ENCODE measurements at places on chromosomes 2 and 18.

DNA sequence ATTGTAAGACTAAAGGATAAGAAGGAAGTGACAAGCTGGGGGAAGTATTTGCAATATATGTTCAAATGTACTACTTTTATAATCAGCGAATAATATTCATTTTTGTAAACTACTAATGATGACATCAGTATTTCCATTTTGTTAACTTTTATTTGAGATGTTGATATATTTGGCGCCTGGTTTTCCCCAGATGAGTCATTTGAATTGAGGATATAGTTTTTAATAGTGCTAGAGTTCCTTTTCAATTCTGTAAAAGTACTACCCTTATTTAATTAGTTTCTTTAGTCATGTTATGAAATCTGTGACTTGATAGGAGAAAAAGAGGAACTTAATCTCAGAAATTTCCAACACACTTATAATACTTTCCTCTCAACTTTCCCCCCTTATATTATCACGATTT, 495.3 kb downstream of the IRS1 start:
- DNase-seq, result no peak

DNA sequence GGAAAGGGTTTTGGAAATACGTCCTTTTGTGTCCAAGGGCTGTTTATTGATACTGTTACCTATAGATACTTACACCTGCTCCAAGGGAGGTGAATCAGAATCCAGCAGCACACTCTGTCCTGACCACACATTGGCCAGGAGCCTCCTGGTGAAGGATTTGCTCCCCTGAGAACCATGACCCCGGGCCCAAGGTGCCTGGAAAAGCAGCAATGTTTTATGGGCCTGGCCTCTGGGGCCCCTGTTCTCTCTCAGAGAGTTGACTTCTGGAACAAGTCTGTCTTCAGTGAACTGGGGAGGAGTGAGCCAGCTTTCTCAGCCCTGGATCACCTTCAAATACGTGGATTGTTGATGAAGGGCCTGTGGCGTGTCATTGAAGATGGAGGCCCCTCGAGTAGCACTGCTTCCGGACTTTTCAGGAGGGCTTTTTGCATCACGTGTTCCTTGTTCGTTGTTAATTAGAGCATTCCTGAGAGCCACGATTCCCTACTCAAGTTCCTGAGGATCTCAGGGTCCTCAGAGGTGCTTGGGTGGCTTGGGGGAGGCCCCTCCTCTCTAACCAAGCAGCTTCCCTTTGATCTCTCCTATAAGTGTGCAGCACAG, 78.5 kb upstream of the RPL31 start:
- no peak for DNase-seq

DNA sequence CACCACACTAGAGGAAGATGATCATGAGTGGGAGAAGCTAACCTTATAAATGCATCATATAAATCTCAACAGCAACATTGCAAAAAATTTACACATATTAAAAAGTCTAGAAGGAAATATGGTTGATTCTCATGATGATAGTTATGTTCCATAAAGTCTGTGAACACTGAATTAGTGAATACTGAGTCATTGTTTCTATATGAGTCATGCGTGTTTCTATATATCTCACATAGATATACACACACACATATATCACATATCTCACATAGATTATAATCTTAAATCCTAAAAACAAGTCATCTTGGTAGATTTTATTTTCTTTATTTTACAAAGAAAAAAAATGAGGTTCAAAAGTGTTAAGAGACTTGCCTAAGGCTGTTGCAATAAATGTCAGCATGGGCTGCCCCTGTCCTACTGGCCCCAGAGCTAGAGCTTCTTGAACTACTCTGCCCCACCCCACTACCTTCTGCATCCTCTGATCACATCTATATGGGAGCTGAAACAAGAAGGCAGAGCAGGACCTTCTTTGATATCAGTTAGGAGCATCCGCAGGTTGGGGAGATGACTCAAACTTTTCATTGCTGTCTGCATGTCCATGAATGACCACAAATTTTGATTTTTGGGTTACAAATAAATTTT, 81.8 kb upstream of the ADAM23 start:
- DNase-seq, result no peak

- no peak for DNase-seq
Measured at GRCh38 chr2:217475791-217476190, 527.0 kb downstream of the TNS1 start.

DNA sequence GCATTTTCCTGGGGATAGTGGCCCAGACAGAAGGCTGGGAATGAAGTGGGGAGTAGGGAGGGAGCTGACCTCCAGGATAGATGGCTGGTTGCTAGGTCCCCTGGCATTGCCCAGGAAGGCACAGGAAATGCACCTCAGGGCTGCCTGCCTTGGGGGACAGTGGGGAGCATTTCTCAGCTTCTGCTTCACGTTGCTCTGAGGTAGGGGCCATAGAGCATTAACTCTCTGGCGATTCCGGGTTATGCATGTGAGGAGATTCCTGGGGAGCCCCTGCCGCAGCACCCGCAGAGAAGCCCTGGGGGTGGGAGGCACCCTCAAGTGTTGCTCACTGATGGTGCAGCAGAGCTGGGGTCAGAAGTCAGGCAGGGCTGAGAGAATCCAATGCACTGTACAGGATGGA, 256.5 kb downstream of the CYP26B1 start:
- DNase-seq, result no peak

- DNase-seq, result no peak
Measured at GRCh38 chr18:68431111-68431921, 283.6 kb downstream of the TMX3 start.

DNA sequence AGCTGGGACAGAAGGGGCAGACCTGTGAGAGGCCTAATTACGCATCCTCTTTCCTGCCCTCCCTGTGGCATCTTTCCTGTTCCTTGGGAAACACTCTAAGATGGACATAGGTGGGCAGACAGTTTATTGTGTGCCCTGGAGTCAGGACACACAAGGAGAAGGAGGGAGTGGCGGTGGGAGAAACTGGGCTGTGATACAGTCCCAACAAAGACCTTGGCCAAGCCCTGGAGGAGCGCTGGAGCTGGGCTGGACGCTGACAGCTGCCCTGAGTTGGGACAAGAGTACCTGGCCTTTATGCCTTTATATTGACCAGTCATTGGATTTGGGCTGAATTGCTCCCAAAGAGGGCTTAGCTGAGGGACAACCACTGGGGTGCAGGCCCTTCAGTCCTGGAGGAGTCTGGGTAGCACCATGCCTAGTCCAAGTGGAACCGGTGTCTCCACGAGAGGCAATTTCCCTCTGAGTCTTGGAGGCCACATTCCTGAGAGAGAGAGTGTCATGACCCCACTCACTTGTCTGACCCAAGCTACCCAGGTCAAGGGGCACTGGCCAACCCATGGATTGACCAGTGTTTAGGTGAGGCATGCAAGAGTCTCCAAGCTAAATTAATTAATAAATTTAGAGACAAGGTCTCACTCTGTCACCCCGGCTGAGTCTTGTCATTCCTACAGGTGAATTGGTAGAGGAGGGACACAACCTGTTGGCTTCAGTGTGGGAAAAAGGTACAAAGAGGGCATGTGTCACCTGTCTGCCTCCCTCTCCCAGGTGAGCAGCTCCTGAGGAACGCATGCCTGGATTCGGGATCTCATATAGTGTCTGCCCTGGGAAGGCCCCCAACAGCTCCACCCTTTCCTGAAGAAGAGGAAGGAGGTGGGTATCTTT, 107.1 kb upstream of the ST3GAL5 start:
- DNase-seq, result no peak

GRCh38 chr18:77209587-77209986, 40.1 kb upstream of the GALR1 start:
- no peak for DNase-seq

- DNase-seq, result no peak
Measured at GRCh38 chr18:70578480-70578879, 289.6 kb downstream of the SOCS6 start.

GRCh38 chr2:27134781-27135477, 493 bp upstream of the PREB start:
- no peak for DNase-seq

GRCh38 chr2:44004735-44005602, 9.2 kb upstream of the LRPPRC start:
- DNase-seq, result no peak

DNA sequence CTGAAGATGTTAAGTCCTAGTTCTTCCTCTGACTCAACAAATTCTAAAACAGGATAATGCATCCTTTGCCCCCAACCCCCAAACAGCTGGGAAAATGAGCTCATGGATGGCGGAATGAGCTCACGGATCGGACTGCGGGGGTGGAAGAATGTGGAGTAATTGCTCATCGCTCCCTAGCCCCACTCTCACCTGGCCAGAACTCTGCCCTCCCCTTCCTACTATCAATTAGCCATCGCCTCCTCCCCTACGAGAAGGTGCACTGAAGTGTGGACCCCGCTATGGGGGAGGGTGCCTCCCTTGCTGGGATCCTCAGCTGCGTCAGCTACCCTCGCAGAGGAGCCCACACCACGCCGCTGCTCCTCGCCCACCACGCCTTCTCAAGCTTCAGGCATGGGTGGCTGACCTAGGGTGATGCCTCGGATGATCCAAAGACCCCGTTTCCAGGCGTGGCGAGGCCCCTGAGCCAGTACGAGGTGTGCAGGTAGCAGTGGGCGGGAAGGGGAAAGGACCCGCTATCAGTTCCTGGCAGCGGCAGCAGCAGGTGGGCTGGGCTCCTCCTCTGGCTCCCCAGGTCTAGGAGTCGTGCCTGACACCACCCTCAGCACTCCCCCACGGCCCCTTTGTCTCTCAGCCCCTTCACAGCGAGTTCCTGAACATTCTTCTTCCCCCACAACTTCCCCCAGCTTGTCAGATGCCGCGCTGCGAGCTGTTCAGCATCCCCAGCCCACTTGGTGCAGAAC, 82.1 kb upstream of the POMC start:
- DNase-seq, result peak; percentile 20

DNA sequence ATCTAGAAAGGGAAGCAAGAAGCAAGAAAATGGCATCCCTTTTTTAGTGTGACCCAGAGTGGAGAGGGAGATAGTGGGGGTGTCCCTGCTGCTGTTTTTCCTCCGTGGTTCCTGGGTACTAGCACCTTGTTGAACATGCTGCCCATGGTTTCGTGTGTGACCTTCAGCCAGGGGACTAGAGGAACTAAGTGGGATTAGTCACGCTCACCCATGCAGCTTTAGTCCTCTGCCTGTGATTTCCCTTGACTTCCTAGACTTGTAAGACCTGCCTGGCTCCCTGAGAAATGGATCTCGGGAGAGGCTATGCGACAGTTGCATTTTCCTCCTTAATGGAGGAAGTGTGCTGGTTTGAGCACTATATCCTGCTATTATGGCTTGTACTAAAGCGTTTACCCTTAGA, 471.4 kb downstream of the DCDC2C start:
- no peak for DNase-seq

DNA sequence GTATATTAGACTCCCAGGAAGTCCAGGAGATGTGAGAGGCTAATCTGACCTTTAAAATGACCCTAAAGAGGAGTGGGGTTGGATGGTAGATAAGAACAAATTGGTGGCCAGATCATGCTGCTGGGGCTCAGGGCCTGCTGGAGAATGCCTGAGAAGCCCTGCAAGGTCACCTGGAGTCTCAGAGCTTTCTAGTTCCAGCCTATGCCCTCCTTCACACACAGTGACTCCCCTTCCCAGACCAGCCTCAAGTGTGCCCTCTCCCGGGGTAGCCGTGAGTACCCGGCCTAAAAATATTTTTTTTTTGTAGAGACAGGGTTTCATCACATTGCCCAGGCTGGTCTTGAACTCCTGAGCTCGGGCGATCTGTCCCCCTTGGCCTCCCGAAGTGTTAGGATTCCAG, 44.2 kb upstream of the FZD5 start:
- DNase-seq, result no peak
